ENCODE measurements at places on chromosomes 3 and 15.

DNA sequence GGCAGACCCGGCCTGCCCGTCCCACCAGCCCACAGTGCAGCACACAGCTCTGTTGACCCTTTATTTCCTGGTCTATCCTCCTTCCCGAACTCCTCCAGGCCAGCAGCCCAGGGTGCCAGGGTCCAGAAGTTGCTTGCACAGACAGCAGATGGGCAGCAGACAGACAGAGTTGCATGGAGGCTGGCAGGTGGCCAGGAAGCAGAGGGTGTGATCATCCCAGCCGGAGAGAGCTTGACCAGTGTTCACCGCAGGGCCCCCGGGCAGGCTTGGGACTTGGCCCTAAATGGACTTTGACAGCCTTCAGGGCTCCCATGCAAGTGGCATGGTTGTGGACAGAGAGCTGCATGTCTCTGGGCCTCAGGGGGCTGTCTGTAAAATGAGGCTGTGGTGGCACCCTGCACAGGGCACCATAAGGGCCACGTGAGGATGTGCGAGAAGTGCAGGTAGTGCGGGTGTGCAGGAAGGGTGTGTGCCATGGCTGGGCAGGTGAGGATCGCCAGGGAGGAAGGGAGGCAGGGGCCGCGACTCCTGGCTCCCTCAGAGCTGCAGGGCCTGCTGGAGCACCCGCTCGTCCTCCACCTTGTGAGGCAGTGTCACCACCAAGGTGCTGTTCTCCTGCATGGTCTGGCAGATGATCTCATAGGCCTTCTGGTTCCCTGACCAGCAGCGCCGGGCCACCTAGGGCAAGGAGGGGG, 6.3 kb upstream of the ZXDC start:
- peak; percentile 72 for DNase-seq

- no peak for DNase-seq
These were observed 492.6 kb upstream of the TBL1XR1 start for GRCh38 chr3:177689869-177690268.

GRCh38 chr3:20680990-20681628, 495.1 kb upstream of the SGO1 start:
- no peak for DNase-seq

GRCh38 chr3:23746441-23746840, 59.3 kb upstream of the UBE2E1 start:
- no peak for DNase-seq

DNA sequence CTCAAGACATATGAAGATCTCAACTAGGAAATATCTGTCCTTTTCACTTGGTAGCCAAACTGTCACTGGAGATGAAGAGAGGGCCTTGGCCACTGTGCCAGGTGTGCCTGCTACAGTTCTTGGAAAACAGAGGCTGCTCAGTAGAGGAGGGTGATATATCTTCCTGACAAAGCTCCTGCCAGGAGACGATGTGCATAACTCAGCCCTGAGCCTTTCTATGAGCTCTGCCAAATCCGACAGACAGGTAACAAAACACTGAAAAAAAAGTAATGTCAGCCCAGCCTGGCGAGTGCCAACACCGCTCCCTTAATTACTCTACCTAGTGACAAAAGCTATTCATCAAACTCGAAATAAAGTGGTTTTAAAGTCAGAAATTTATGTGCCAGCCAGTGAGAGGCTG, 123.2 kb downstream of the MFSD1 start:
- no peak for DNase-seq

GRCh38 chr3:8617921-8618320, 26.7 kb downstream of the SSUH2 start:
- no peak for DNase-seq

- DNase-seq, result no peak
These were observed 564.7 kb downstream of the FOXP1 start for GRCh38 chr3:71018799-71019198.

All from muscle of leg (tissue), 16 donors.